ENCODE measurements at places on chromosomes 3 and 15.

DNA sequence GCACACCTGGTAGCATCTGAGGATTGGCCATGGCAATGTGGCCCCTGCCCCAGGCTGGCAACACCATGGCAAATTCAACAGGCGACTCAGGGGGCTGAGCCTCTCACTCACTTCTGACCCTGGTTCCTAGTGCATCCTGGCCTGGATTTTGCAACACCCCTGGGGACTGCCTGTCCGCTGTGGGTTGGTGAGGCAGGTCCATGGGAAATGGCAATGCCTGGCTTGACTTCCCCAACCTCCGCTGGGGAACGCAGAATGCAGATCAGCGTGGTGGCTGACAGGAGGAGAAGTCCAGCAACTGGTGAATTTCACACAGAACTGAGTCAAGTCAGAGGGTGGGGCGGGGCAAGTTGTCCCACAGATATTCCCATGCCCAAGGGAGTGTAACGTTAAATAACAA is 3.9 kb upstream of the PSTPIP1 start:
- no peak for DNase-seq

DNA sequence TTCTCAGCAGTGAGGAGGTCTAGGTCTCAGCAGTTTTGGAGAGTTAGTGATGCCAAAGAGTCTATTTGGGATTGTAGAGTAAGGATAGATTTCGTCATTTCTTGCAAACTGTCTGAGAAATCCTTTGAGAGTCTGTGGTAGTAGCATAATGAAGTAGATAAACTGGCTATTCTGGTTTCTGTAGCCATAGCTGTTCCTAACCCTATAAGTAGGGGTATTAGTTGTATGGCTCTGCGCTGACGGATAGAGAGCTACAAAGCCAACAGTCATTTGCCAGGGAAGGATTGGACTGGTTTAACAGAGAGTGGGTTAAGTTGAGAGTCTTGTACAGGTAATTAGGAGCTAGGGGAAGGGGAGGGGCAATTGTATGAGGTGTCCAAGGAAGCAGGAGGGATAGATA is 50.6 kb downstream of the KLHDC8B start:
- no peak for DNase-seq

DNA sequence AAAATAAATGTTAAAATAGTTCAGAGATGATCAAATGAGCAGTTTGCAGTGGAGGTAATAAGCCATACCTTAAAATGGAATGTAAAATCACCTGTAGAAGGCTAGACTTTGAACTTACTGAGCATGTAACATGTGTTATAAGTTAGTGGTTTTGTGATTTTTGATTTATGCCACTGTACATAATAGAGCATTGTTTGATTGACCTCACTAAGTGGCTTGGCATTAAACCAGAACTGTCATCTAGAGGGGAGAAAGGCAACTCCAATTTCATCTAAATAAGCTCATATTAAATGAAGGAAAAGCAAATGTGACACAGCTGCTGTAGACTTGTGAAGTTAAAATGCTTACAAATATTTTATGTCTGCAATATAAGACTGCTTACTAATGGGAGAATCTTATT is 387.9 kb downstream of the ZIC1 start:
- no peak for DNase-seq

- no peak for DNase-seq
Measured at GRCh38 chr3:4849739-4850138, 129.5 kb upstream of the BHLHE40 start.

DNA sequence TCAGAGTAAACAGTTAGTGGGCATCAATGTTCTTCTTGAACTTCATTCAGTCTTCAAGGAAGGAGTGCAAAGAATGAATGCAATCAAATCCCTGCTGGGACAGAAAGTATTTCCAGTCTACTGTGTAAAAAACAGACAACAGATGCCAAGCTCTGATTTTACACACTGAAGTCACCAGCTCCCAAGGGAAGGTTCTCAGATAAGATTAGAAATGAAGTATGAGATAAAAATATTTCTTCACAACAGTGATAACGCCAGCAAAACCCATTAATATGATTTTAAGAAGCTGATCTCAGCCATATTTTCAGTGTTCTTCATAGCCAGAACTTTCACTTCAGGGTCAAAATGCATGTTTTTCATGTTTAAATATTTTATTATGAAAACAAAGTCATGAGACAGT is 265.6 kb downstream of the CTNNB1 start:
- DNase-seq, result no peak

GRCh38 chr15:69535101-69535638 is 82.6 kb downstream of the RPLP1 start:
- no peak for DNase-seq

DNA sequence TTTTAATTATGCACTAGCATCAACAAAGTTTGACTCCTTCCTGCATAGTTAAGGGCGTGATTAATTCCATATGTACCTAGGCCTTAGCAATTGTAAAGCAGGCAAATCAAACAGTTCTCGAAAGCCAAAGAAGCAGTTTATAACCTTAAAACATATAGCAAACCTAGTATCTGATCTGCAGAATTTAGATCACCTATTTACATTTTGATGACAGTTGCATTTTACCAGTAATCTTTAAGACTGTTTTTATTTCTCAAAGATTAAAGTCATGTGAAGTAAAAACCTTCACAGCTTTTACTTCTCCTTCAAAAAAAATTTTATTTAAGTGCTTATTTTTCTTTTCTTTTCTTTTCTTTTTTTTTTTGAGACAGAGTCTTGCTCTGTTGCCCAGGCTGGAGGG is 20.9 kb upstream of the UBP1 start:
- no peak for DNase-seq

GRCh38 chr3:179083977-179084376 is 12.4 kb upstream of the ZMAT3 start:
- DNase-seq, result no peak

DNA sequence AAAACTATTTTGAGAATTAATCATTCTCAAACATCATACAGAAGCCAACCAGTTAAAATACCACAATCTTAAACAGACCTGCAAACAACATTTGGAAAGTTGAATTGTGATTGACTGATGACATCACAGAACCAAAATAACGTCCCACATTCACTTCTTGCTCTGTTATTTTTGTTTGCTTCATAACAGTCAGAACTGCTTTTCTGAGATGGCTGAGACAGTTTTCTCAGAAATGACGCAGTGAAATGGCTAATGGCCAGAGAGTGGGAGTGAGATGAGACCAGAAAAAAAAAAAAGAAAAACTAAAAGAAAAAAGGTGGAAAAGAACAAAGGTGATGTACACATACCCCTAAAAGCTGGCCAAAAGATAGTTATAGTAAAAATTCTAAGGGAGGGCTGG is 1061.2 kb downstream of the FHIT start:
- no peak for DNase-seq

GRCh38 chr15:80823995-80824394 is 44.8 kb downstream of the CEMIP start:
- DNase-seq, result no peak

GRCh38 chr3:15405448-15406050 is 21.8 kb downstream of the METTL6 start:
- no peak for DNase-seq

GRCh38 chr15:84929795-84930603 is 45.5 kb downstream of the SLC28A1 start:
- no peak for DNase-seq

GRCh38 chr15:27679203-27679602 is 419.9 kb downstream of the OCA2 start:
- DNase-seq, result no peak

GRCh38 chr3:48680811-48681540 is 4.7 kb downstream of the NCKIPSD start:
- no peak for DNase-seq

DNA sequence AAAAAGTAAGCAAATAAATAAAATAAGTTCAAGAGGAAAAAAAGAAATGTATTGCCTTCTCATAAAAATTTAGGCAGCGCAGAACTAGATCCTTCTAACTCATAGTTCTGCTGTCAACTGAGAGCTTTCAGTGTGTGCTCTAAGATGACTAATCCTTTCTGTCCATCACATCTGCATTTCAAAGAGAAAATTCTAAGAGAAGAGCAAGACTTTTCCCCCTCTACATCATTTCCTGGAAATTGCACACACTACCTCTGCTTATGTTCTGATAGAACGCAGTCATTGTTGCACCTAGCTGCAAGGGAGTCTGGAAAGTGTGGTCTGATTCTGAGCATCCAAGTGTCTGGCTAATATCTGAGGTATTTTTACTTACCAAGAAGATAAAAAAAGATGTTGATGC is 39.6 kb upstream of the SLCO3A1 start:
- no peak for DNase-seq

DNA sequence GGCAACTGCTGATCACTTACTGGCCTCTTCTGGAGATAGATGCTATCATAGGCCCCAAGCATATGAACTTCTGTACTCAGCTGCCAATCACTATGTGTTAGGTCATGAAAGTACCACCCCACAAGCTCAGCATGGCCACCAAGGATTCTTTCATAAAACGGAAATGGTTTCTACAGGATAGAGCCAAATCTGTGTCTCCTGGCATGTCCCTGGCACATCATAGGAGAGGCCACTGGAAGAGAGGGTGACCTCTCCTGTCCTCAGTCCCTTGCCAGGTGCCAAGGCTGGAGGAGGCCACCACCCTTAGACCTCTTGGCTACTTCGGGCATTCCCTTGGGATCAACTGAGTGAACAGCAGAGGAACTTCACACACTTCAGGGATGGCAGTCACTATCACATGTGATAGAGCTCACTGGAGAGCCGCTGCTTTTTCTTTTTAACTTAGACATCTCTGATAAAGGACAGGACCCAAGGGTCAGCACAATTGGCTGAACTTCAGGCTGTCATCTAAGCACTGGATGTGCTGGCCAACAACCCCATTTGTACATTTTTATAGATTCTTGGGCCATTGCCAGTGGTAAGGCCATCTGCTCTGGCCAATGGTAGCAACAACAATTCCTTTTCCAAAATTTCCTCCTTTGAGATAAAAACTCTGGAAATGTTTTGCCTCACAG is 425.2 kb downstream of the SQOR start:
- no peak for DNase-seq

- no peak for DNase-seq
Measured at GRCh38 chr15:101451266-101451799, 38.2 kb downstream of the PCSK6 start.

- no peak for DNase-seq
Measured at GRCh38 chr3:167882057-167882667, 146.6 kb downstream of the SERPINI1 start.

- DNase-seq, result no peak
Measured at GRCh38 chr3:52882377-52882776, 15.0 kb downstream of the STIMATE start.

- no peak for DNase-seq
Measured at GRCh38 chr15:51044037-51044727, 50.5 kb downstream of the TNFAIP8L3 start.

DNA sequence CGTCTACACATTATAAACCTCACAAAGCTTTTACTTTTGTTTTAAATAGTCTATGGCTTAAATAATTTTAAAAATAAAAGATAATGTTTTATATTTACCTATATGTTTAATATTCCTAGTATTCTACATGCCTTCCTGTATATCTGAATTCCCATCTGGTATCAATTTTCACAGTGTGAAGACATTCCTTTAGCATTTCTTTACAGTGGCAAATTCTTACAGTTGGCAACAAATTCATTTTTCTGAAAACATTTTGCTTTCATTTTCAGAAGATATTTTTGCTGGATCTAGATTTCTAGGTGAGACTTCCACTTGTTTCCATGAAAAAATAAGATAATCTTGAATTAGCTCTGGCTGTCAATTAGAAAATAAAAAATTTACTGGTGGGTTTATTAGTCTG is 471.4 kb upstream of the NAALADL2 start:
- no peak for DNase-seq

DNA sequence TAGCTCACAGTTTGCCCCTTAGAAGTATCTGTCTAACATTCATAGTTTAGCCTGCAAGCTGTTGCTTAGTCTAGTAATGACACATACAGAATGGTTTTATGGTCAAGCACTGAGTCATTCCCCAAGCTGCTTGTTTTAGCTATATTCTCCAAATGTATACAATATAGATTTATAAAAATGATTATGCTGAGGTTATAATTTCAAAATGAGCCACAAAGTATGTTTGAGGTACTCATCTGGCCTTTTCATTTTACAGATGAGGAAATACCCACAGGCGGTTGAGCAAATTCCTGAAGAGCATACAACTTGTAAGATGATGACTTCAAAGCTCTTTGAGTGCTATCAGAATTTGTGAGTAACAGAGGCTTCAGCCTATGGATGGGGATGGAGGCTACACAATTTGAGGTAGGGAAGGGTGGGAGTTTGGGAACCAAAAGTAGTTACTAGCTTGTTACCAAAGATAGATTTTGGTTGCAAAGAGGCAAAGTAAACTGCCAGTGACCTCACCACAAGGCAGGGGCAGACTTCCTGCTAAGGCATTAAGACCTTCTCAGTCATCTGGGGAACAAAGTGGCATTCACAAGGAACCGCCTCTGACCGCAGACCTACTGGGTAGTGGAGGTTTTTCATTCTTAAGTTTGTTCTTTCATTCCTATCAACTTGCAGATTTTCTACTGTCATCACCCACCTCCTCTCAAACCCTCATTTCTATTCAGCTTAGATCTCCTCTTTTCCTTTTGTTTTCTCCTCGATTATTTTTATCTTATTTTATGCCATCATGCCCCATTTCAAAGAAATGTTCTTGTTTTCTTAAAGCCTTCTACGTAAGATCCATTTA is 257.2 kb upstream of the NECTIN3 start:
- DNase-seq, result no peak

All from T-helper 17 cell (primary cell).